Psoas muscle (tissue), 8 donors: ENCODE measurements at places on chromosomes 4 and X. TPM values are rescaled to one million over a fixed set of nuclear protein-coding genes. Genes with fewer than 3 reads are reported as not detected.

ETDB gene
- not detected for total RNA-seq

MAP7D2 gene
- total RNA-seq, result 1.2 TPM

VCX2 gene
- not detected for total RNA-seq

CXCL10 gene
- total RNA-seq, result 1.5 TPM

MTHFD2L gene
- 10.4 TPM for total RNA-seq

RNF175 gene
- not detected for total RNA-seq

SMIM10 gene
- total RNA-seq, result 1.6 TPM

PF4V1 gene
- total RNA-seq, result not detected

SSX4 gene
- not detected for total RNA-seq

FGG gene
- total RNA-seq, result not detected

DNA sequence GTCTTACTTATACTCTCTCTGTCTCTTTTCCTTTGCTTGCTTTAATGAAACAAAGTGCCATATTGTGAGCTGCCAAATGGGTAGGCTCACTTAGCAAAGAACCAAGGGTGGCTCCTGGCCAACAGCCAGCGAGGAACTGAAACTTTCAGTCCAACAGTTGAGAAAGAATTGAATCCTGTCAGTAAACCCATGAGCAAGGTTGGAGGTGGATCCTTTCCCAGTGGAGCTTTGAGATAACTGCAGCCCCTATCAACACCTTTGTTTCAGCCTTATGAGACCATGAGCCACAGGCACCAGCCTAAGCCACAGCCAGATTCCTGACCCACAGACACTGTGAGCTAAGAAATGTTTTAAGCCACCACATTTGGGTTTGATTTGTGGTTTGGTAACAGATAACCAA lies 362.2 kb downstream of the PDGFC start:
- peak; percentile 20 for DNase-seq

- no peak for DNase-seq
Measured at GRCh38 chr4:133440404-133440803, 291.3 kb downstream of the PCDH10 start.

DNA sequence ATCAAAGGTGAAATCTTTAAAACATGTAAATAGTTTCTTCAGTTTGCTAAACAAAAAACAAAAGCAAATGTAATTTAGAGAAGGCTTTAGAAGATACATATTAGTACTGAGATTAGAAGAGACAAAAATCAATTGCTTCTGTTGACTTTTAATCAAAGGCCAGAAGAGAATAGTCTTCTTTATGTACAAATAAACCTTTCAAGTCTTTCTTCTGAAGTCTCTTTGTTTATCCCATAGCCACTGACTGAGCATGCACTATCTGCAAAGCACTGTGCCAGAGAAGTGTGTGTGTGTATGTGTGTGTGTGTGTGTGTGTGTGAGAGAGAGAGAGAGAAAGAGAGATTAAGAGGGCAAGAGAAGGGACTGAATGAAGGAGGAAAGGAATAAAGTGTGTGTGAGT lies 198.4 kb downstream of the GLUD2 start:
- no peak for DNase-seq

DNA sequence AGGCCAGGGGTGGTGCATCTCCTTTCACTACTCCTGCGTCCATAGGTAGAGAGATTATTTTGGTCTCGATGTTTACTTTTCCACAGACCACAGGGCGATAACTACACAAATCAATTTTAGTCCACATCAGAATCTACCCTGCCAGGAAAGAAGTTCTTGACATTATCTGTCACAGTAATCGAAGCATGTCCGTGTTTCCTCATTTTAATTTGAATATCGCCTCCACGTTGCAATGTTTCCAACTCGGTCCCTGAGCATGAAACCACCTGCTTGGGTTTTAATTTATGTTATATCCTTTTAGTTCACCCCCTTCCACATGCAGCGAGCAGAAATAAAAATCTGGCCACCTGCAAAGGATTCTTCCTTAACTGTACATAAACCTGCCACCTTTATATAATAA lies 100.1 kb upstream of the ATXN3L start:
- DNase-seq, result no peak

- no peak for DNase-seq
Measured at GRCh38 chrX:73903941-73904340, 340.9 kb downstream of the CHIC1 start.

DNA sequence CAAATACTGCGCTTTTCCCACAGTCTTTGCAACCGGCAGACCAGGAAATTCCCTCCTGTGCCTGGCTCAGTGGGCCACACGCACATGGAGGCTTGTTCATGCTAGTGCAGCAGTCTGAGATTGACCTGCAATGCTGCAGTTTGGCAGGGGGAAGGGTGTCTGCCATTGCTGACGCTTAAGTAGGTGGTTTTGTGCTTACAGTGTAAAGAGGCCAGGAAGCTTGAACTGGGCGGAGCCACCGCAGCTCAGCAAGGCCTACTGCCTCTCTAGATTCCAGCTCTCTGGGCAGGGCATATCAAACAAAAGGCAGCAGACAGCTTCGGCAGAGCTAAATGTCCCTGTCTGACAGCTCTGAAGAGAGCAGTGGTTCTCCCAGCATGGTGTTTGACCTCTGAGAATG lies 390.5 kb upstream of the TECRL start:
- no peak for DNase-seq

- no peak for DNase-seq
Measured at GRCh38 chr4:19806865-19807264, 444.8 kb upstream of the SLIT2 start.

GRCh38 chrX:120365320-120365719 lies 3.4 kb downstream of the ATP1B4 start:
- DNase-seq, result peak; percentile 76

GRCh38 chr4:164116286-164116685 lies 621.8 kb downstream of the TMA16 start:
- DNase-seq, result no peak

DNA sequence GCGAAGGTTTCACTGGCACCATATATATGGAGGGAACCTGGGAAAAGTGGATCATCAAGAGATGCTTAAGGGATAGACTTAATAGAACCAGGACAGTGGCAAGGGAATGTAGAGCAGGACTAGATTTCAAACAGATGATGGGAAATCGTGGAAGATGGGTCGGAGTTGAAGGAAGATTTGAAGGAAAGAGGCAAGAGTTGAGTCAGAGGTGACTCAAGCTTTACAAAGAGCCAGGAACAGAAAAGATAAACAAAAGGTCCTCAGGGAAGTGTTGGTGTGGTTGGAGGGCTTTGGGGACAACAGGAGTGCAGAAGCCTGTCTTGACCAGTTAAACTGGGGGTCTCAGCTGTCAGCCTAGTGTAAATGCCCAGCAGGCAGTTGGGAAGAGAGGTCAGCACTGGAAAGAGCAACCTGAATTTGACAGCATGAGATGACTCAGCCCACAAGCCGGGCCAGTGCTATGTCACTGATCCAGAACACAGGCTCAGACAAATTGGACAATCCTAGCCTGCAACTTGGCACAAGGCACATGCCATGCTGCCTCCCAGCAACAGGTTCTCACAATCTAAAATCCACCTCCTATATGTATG lies 230.5 kb downstream of the IDS start:
- DNase-seq, result peak; percentile 46

DNA sequence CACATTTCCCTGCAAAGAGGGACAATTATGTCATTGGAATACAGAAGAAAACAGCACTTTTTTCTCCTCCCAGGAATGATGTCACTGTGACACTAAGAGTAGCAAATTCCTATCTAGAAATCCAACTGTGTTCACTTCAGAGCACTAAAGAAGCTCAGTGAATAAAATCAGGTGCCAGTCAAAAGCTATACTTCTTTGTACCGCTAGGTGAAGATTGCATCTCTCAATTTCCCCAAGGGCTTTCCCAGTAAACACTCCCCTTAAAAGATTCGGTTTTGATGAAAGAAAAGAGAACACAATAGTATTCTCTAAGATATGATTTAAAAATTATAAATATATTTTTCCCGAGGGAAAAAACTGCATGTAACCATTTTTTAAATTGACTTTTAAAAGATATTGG lies 104.7 kb upstream of the MID1 start:
- no peak for DNase-seq

DNA sequence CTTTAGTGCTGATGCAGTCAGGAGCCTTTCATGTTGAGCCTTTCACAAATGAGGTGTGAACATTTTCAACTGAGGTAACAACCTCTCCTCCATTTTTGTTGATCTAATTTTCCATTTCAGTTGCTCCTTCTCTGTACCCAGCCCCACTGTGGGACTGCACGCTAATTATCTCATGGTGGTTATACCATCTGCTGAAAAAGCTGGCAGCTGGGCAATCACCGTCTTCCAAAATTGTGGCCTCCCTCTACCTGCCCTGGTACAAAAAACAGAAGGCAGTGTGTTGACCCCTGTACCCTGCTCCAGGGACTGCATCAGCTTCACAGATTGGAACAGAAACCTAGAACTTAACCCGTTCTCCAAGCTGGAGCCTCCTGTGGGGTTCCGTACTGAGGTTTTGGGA lies 72.4 kb upstream of the LONRF3 start:
- no peak for DNase-seq

DNA sequence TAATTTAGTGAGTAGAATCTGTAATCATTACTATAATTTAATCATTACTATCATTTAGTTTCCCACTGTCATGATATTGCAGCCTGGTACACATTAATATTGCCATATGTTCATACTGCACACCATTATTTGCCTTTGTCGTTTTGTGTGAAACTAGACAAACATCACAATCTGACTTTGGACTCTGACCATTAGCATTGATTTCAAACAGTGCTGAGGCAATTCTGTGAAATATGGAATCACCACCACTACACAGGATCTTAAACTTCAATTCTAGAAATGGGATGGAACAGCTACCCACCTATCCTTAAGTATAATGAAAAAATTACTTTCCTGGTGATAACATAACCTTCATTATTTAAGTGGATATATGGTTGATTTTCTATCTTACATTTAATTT lies 98.3 kb downstream of the SORBS2 start:
- no peak for DNase-seq

GRCh38 chrX:2513121-2513664 lies 12.4 kb upstream of the DHRSX start:
- no peak for DNase-seq

- no peak for DNase-seq
Measured at GRCh38 chrX:24925430-24925829, 90.3 kb downstream of the ARX start.

DNA sequence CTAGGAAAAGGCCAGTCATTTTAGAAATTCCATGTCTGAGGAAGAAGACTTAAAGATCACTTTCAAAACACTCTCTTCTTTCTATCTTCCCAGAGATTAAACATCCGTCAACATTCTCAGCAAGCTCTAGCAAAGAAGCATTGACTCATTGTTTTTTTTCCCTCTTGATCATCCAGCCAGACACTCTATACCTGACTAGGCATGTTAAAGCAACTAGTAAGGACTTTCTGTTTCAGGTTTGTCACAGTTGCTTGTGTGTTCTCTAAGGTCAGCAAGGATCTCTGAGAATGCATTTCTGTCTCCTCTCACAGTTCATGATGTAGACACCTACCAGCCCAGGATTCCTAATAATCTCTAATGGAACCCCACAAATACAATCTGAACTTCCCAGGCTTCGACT lies 112.2 kb downstream of the IL13RA2 start:
- no peak for DNase-seq

- no peak for DNase-seq
Measured at GRCh38 chr4:83870328-83870950, 334.5 kb downstream of the GPAT3 start.

- no peak for DNase-seq
Measured at GRCh38 chrX:140034916-140035315, 69.6 kb upstream of the CXorf66 start.

- no peak for DNase-seq
Measured at GRCh38 chrX:40310447-40310846, 212.7 kb upstream of the BCOR start.

GRCh38 chrX:110131031-110131430 lies 128.1 kb downstream of the TMEM164 start:
- DNase-seq, result no peak

- DNase-seq, result no peak
Measured at GRCh38 chrX:37613933-37614332, 42.5 kb downstream of the LANCL3 start.

DNA sequence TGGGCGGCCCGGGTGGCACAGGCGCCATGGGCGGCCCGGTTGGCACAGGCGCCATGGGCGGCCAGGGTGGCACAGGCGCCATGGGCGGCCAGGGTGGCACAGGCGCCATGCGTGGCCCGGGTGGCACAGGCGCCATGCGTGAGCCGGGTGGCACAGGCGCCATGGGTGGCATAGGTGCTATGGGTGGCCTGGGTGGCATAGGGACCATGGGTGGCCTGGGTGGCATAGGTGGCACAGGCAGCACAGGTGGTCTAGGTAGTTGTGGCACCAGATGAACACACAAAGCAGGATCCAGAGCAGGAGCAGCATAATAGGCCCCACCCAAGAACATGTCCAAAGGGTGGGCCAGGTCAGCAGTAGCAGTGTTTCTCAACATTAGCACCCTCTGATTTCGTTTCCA lies 4.3 kb downstream of the ESX1 start:
- DNase-seq, result no peak

GRCh38 chr4:126568652-126569570 lies 1063.8 kb upstream of the INTU start:
- DNase-seq, result no peak

GRCh38 chr4:43356786-43357185 lies 464.3 kb downstream of the GRXCR1 start:
- no peak for DNase-seq

GRCh38 chr4:110640576-110640975 lies 17.7 kb upstream of the PITX2 start:
- DNase-seq, result no peak

DNA sequence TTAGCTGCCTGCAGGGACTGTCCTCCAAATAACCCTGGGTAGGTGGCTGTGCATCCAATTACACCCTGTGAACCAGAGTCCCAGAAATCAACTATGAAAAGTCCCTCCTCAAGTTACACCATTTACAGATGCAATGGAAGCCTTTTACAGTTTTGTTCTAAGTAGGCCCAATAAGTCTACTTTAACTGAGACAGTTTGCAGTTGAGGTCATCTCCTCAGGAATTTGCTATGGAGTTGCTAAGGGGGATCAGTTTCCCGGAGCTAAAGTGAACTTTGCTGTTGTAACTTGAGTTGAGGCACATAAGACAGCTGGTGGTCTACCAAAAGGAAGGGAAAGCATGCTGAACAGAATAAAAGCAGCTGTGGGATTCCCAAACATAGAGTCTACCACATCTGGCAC lies 121.6 kb upstream of the STK26 start:
- no peak for DNase-seq

- DNase-seq, result no peak
Measured at GRCh38 chr4:181688872-181689271, 554.3 kb upstream of the TENM3 start.
